ENCODE measurements at places on chromosomes 6 and 20.

DNA sequence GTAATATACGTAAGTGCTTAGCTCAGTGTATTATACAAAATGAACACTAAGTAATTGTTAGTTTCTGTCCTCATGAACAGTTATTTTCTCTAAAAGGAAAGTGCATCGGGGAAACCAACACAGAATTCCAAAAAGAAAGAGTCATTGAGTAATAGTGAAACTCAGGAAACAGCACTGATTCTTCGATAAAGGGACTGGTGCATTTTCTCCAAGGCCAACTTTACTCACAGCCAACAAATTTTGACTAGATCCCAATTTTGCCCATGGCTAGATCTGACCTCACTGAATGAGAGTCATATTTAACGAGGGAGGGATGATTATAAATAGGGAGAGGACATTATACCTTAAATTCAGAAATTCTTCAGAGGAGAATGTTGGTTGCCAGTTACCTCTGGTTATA lies 390.9 kb upstream of the NRSN1 start:
- no peak for DNase-seq

- no peak for DNase-seq
Observed at GRCh38 chr6:148608199-148608951, 138.5 kb upstream of the UST start.

DNA sequence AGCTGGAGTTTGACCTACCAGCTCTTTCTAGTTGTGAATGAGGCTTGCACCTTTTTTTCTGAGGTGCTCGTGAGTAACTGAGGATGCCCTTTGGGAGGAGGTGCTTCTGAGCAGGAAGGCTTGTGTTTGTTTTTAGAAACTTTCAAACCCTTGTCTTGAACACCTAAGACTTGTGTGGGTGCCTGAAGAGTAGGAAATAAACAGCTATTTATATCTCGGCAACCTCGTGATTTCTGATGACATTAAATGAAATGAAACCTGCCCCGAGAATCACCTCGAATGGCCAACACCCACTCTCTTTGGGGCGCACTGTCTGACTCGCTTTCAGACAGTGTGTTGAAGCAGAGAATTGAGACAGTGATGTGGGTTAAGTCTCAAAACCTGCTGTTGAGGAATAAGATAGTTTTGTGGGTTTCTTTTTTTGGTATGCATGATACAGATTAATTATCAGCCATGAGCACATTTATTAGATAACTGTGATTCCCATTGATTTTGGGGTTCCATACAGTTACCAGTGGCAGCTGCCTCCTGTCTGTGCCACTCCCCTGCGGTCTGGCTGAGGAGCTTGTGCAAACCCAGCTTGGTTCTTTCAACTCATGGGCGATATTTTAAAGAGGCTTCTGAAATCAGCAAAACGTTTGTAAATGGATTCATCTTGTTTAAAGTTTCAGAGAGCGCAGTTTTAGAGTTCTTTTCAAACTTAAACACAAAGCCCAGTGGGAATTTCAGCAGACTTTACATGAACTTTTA lies 8.4 kb downstream of the IRF4 start:
- DNase-seq: no peak

DNA sequence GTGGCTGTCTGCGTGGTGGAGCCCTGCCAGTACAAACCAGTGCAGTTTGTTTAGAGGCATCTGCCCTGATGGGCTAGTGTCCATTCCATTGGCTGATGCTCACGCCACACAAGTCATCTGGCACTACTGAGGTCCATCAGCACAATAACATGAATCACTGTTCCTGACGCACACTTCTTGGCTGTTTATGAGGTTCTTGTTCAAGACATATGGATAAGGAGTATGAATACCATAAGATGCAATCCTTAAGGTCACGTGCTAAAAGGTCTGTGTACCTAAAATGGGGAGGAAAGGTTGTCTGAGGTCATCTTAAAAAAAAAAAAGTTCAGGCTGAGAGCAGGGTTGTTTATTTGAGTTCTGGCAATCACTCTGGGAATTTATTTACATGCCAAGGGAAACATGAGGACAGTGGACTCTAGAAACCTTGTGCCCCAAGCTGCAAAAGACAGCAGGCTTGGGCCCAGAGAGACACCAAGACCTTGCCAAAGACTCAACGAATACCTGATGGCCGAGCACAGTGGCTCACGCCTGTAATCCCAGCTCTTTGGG lies 54.1 kb upstream of the SHLD1 start:
- DNase-seq: no peak

DNA sequence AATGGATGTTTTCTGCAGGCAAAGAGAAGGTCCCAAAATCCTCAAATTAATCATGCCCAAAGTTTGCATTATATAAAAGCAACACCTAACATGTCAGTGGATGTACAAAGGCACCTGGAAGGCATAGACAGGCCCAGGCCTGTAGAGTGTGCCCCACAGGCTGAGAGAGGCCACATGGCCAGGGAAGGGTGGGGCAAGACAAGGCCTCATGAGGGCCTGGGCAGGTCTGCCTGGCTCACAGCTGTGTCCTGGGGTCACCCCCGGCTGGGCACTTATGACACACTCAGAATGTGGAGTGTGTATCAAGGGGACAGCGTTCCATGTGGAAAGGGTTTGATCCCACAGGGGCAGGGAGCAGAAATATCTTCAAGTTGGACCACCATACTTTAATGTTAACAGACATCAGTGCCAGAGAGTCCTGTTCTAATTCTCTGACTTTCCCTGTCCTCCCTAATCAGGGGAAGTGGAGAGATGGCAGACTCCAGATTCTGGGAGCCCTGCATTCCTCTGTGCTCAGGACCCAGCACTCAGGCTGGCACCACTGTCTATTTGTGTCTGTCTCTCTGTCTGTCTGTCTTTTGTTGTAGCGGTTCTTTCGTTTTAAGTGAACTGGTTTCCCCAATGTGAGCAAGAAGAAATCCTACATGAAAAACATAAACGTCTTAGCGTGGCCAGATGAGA lies 178.3 kb upstream of the FOXA2 start:
- DNase-seq: no peak

DNA sequence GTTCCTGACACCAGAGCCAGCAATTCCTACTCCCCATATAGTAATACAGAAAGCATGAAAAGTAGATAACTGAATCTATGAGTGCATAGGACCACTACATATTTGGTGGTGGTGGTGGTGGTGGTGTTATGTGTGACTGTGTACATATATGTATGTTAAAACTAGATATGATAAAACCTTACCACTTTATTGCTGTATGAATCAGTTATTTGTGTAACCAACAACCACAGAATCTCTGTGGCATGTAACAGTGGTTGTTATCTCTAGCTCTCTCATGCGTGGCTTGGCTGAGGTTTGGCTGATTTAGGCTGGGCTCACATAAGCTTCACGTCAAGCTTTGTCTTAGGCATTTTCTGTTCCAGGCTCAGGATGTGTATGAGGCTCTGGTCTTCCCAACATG lies 55.7 kb downstream of the PLCB1 start:
- no peak for DNase-seq

DNA sequence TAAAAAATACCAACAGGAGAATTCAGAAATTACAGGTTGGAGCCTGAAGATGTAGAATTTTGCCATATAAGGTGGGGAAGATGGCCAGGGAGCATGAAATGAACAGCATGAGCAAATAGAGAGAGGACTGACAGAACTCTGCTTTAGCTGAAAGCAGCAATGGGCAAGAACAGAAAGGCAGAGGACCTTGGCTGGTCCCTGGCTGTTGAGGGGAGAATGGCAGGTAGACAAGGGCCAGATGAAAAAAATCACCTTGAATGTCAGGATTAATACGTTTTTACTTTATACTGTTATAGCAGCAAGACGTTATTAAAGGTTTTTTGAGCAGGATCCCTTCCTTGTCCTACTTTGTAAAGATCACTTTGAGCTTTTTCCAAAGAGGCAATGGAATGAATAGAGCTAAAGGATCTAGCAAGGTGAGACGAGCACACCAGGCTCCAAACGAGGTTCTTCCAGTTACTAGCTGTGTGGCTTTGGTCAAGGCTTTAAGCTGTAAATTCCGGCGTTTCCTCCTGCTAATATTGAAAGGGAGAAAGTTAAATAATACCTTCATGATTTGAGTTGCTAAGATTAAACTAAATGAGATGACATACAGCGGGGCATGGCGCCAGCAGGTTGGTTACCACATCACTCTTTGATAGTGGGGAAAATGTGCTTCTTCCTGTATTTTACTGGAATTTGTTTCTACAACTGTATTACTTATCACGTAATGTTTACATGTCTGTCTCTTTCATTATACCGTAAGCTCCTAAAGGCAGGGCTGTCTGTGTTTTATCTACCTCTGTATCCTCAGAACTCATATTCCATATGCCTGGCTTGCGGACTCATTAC lies 776 bp downstream of the PPIL1 start:
- DNase-seq: no peak

DNA sequence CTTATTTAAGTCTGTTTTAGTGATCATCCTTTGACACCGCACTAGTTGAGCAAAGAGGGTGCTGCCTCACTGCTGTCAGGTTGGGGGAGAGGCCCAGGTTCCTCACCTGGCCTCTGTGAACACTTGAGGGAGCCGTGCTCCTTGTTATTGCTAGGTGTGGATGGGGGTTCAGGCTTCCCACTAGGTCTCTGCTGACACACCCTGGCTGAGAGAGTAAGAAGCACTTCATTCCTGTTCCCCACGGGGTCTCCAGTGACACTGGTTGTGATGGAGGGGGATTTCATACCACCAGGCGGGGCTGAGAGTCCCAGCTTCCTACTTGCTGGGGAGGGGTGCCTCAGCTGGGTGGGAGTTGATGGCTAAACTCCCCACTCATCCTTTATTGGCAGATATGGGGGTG lies 11.1 kb upstream of the NOTCH4 start:
- no peak for DNase-seq

DNA sequence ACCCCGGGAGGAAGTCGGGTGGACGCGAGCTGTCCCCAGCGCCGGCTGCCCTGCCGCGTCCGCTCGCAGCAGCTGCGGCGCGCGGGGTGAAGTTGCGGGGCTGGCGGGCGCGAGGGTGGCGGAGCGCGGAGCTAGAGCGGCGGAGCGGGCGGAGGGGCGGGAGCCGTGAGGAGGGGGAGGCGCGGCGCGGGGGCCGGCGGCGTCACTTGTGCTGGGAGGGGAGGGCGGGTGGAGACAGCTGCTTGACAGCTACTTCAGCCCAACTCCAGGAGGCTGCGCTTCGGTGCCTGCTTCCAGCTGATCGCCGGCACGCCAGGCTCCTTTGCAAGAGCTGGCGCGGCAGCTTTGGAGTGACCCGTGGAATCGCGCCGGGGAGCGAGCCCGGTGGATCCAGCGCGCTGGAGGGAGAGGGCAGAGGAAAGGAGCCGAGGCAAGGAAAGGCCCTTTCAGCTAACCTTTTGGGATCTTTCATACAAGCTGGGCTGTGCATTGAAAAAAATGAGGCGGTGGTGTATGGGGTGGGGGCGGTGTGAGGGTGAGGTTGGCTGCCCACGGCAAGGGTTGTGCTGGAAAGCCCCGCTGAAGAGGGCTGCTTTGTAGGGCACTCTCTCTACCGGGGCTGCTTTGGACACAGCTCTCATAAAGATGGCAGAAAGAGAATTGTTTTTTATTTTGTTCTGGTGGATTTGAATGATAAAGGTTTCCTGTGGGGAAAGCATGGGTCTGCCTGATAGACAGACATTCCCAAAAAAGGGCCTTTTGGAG lies 24.6 kb downstream of the RIPOR2 start:
- no peak for DNase-seq

DNA sequence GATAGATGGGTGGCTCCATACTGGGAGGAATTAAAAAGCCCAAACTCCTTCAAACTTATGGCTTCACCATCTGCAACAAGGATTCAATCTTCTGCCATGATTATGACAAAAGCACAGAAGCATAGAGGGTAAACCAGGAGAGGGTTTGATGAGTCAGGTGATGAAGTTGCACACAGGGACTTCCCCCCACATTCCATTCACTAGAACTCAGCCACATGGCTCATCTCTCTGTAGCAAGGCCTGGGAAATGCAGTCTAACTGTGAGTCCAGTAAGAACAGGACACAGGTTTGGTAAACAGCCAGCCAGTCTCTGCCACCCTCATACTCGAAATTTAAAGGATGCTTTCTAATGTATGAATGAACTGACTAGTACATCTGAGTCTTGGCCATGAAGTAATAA lies 142.9 kb downstream of the HIVEP2 start:
- DNase-seq: peak; percentile 49
